ENCODE measurements at places on chromosomes 3 and 15.

GRCh38 chr15:47945872-47946650 is 174.7 kb upstream of the SLC24A5 start:
- DNase-seq, result no peak

DNA sequence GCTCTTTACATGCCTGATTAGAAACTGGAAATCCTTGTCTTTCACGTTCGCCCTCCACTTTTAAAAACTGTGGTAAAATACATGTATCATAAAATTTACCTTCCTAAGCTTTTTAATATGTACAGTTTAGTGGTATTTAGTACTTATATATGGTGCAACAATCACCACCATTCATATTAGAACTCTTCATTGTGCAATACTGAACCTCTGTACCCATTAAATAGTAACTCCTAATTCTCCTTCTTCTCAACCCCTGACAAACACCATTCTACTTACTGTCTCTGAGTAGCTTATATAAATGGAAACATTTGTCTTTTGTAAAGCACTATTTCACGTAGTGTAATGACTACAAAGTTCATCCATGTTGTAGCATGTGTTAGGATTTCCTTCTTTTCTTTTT is 28.2 kb downstream of the GRM2 start:
- no peak for DNase-seq

- no peak for DNase-seq
Measured at GRCh38 chr3:43017593-43018195, 38.6 kb downstream of the GASK1A start.

DNA sequence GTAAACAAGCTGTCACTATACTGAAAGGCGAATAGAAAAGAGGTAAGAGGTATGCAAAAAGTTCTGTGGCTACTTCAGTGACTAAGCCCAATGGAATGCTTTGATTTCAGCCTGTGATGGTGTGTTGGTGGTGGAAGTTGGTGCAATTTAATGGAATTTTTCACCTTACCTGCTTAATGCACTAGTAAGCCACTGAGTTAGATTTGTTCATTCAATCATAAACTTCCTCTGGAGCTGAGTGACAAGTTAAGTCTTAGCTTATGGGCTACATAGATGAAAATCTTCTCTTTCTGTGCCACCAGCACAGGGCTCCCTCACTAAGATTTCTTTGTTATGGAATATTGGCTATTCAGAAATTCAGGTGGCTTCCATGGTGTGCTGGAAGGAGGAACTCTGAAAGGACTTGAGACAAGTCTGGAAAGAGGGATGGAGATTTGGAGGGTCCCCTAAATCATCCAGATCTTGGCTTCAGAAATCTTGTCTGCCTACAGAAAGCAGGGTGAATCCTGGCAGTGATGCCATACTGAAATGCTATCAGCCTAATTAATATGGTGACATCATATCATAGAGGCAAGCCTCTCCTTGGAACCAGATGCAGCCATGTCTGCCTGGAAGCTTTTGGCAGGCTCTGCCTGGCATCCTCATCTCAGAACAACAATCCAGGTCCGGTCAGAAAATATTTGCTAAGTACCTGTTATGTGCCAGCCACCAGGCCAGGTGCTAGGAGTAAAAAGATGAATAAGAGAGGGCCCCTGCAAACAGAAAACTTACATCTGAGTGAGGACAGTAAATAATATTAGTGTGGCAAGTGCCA is 8.1 kb upstream of the GAP43 start:
- peak; percentile 74 for DNase-seq

DNA sequence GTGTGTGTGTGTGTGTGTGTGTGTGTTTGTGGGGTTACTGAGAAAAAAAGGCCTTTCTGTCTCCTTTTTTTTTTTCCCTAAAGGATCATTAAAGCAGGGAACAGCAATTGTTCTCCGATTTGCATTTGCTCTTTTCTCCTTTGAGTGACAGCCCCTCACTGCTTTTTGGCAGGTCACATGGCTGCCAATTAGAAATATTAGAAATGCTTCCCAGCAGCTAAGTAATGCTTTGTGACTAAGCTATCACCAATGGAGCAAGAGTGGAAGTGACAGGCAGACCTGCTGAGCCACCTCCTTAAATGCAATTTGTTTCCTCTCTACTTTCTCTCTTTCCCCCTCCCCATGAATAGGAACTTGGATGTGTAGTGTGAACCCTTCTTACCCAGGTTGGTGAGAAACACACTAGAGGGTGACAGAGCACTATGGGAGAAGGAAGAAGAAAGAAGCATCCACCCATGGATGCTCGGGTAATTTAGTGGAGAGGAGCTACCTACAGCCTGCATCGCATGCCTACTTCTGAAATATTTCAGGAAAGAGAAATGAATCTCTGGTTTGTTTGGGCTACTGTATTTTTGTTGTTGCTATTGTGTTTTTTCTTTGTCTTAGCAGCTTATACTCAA is 165.2 kb upstream of the PDZRN3 start:
- DNase-seq, result no peak

DNA sequence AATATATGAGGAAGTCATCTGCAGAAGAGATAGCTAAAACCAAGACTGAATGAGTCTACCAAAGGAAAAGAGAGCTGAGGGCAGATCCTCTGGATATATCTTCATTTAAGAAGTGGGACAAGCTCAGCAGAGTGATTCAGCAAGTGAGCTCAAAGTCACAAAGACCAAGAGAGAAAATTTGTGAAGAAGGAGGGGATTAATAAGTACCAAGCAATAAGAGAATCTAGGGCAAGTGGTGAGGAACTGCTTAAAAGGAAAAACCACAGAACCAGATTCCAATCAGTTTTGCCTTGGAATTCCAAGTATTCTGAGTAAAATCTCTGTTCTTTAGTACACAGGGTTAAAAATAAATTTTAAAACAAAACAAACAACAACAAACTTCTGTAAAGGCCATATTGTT is 3.6 kb downstream of the EHHADH start:
- no peak for DNase-seq

DNA sequence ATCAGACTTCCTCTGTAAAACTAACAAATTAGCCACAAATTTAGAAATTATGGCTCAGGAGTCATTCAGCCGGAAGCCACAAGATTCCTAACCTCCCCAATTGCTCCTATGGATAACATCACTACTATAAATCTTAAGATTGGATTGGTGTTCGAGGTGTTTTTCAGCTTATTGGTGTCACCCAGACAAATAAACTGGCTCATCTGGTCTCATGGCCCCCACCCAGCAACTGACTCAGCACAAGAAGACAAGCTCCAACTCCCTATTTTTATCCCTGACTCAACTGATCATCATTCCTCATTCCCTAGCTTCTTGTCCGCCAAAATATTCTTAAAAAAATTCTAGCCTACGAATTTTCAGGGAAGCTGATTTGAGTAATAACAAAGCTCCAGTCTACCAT is 135.1 kb upstream of the STRIT1 start:
- DNase-seq, result no peak

- DNase-seq, result no peak
Measured at GRCh38 chr15:41658689-41659088, 1.5 kb upstream of the MGA start.

DNA sequence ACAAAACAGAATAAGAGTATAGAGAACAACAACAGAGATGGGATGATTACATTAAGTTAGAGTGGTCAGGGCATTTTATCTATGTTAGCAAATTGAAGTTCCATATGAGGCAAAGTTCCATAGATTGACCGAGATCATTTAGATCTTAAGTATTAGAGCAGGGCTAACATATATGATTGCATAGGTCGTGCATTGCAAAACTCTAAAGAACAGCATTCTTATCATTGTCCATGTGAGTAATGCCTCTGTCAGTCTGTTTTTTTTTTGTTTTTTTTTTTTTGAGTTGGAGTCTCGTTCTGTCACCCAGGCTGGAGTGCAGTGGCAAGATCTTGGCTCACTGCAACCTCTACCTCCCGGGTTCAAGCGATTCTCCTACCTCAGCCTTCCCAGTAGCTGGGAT is 341.7 kb upstream of the KCNH8 start:
- no peak for DNase-seq

DNA sequence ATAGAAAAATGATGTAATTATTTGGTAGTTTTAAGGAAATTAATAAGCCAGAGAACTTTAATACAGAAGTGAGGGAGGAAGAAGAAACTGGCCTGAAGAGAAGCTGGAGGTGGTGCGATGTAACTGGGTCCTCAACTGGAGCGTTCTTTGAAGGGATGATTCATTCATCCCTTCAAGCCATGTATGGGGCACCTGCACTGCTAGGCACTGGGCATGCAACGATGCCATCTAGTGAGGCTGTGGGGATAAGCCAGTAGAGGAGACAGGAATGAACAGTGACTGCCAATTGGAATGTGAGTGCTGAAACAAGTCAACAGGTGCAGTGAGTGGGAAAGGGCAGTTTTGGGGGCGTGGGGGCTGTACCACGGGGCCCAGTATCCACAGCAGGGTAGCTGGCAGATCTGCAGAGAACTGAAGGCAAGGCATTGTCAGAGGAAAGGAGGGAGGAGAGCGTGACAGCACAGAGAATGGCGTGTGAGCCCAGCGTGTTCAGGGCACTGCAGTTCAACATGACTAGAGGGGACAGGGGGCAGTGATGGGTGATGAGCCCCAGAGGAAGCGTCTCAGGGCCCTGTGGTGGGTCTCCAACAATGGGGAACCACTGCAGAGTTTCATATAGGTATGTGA is 3.8 kb upstream of the KIF23 start:
- DNase-seq, result no peak

GRCh38 chr3:32366638-32367397 is 24.8 kb upstream of the CMTM7 start:
- DNase-seq, result no peak

- no peak for DNase-seq
Measured at GRCh38 chr3:134879990-134880389, 84.9 kb downstream of the EPHB1 start.

- DNase-seq, result no peak
Measured at GRCh38 chr3:159796226-159796625, 192.4 kb upstream of the IL12A start.

- DNase-seq, result no peak
Measured at GRCh38 chr15:66482539-66482938, 15.0 kb downstream of the SNAPC5 start.

- no peak for DNase-seq
Measured at GRCh38 chr3:21405671-21406667, 345.0 kb downstream of the ZNF385D start.

- peak; percentile 28 for DNase-seq
Measured at GRCh38 chr3:180382638-180383180, 219.3 kb upstream of the TTC14 start.

- DNase-seq, result no peak
Measured at GRCh38 chr3:136018876-136019275, 53.3 kb downstream of the PPP2R3A start.

DNA sequence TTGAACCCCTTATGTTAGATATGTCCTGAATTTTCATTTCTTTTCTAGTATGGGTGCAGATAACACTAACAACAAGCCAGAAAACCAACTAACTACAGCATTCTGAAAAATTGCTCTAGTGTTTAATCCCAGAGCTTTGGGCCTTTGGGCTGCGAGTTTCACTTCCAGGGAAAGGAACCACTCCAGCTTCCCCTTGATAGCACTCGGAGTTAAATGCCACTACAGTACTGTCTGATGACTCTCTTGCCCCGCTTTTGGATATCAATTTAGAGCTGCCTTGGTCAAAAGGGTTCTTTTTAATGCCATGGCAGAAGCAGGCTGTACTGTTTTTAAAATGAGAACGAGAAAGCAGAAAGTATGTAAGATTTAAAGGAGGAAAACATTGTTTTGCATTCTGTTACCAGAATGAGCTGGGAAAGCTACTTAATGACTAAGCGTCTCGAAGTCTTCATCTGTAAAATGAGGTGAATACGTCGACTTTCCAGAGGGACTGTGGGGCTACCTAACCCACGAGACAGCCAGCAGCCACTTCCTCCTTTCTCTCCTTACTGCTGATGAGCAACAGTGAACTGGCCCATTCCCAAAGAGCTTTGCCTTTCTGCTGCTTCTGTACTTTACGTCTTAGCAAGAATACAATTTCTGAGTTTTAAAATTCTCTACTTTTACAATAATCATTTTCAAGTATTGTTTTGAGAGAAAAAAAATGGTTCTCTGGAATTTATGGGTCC is 299.3 kb upstream of the LYSMD4 start:
- DNase-seq, result no peak

DNA sequence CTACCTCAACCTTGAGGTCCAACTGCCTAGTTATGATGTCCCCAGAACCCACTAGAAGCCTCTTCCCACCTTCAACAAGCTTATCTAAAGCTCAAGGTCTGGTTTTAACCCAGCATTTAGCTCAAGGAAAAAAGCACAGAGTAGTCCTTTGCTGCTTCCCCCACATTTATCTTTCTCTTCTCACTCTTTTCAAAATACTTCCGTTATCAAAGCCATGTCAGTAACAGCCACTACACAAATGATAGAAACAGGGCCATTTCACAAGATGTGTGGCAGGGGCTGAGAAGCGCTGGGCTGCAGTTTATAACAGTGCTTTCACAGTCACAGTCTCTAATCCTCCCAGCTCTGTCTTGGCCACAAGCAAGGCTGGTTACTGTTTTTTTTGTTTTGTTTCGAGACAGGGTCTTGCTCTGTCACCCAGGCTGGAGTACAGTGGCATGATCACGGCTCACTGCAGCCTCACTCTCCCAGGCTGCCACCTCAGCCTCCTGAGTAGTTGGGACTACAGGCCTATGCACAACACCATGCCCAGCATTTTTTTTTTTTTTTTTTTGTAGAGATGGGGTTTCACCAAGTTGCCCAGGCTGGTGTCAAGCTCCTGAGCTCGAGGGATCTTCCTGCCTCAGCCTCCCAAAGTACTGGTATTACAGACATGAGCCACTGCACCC is 218.8 kb downstream of the OSBPL10 start:
- DNase-seq, result no peak

DNA sequence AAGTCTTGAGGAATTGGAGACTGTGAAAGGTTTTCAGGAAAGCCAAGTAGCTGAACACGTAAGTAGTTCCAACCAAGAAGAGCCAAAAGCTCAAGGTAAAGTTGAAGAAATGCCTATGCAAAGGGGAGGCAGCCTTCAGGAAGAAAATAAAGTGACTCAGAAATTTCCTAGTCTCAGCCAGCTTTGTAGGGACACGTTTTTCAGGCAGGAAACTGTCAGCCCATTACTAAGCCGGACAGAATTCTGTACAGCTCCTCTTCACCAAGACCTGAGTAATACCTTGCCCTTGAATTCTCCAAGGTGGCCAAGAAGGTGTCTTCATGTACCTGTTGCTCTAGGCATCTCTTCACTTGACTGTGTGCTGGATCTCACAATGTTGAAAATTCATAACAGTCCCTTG is 48.6 kb downstream of the CDAN1 start:
- no peak for DNase-seq

DNA sequence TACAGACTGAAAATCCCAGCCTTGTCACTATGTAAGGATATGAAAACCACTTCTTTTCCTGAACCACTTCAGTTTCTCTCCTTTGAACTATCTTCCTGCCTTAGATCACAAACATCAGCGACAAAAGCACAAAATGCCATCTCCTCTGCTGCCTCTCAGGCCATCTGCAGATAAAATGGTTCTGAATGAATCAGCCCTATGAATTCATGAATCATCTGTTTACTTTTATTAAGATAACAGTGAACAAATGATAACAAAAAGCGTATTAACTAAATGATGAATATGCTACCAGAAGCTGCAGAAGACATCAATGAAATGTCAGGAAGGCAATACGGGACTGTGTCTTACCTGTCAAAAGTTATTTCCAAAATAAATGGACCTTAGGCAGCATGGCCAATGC is 928.1 kb downstream of the ROBO1 start:
- no peak for DNase-seq
